ENCODE measurements at places on chromosomes 1 and 21.

- no peak for DNase-seq
Observed at GRCh38 chr1:163596541-163597258, 274.9 kb downstream of the NUF2 start.

DNA sequence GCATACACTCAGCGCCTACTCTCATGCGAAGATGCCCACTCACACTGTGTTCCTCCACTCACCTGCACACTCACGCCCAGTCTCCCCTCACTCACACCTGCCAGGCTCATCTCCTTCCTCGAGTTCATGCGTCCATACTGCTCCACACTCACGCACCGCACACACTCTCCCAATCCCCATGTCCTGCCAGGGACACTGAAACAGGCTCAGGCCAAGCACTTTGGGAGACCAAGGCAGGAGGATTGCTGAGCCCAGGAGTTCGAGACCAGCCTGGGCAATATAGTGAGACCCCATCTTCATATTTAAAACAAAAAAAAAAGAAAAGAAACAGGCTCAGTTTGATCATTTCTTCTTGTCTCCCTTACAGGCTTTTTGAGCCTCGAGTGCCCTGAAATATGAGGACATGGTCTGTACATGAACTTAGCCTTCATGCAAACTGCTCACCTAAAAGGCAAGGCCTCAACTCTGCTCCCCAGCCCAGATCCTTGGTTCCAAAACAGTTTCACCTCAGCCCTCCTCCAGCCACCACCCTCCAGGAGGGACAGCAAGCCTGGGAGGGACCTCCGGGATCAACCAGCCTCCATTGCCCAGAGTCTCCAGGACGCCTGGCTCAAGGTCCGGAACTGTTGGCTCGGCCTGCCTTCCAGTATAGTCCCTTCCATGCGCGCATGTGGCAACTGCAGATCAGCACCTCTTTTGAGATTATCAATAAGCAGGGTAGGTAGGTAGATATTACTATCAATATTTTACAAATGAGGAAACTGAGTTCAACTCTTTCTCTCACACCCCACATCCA is 2.4 kb upstream of the PTAFR start:
- no peak for DNase-seq

- no peak for DNase-seq
Observed at GRCh38 chr1:175268720-175269119, 76.1 kb upstream of the KIAA0040 start.

DNA sequence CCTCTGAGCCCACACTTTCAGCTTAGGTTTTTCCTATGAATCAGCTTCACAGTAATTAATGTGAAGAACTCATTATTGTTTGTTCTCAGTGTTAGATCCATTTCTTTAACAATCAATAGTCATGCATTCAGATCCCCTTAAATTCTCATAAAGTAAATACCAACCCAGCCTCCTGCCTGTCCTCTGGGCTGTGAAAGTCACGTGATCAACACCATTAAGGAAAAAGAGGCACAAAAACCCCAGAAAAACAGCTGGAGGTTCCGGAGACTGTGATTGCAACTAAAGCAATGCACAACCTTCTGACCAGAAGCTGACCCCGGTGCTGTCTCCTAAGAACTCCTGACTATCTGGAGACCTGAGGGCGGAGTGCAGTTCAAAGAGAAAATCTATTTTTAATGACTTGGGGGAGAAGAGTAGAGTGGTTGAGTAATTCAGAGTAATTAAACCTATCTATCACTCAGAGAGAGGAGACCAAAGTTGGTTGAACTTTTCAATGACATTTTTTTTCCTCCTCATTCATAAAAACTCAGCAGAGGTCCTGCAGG is 132.5 kb downstream of the PLXNA2 start:
- DNase-seq = no peak

DNA sequence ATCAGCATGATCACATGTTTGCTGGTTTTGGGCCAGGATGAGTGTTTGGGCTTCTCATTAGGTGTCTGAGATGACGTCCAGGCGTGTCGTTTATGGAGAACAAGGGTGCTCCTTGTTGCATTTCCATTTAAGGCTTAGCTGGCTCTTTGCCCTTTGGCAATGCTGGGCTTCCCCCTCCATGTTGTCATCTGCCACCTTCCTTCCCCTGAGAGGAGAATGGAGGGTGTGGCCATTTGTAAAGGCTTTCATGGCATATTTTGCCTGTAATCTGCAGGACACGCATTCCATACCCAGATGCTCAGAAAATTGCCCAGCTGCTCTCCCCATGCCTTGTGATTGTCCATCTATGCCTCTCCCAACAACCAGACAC is 27.7 kb downstream of the PKP1 start:
- peak; percentile 60 for DNase-seq

DNA sequence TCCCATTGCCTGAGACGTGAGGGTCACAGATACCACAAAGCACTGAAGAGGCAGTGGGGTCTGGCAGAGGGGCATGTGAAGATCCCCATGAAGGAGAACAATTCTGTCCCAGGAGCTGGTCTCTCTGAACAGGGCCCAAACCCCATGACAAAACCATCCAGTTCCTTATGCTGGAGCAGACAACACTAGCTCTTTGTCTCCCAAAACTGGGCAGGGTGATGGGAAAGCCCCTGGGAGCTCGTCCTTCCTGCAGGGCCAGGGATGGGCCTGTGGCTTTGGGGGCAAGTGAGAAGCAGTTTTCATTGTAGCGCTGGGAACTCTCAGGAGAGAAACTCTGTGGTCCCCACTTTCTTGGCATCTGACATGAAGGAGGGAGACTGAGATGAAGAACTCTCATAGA is 8.8 kb downstream of the ETV3L start:
- DNase-seq = no peak

DNA sequence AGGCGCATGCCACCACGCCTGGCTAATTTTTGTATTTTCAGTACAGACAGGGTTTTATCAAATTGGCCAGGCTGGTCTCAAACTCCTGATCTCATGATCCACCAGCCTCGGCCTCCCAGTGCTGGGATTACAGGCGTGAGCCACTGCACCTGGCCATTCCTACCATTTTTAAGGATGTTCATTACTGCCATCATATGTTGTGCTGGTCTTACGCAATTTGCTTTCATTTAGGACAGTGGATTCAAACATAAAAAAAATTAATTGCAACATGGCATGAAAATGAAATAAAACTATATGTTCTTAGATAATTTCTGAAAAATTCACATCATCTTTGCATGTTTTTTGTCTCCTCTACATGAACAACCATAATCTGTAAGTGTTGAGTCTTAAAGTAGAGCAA is 527.7 kb downstream of the LTN1 start:
- DNase-seq = no peak

- DNase-seq = no peak
Observed at GRCh38 chr1:61391730-61392129, 309.4 kb downstream of the NFIA start.

- no peak for DNase-seq
Observed at GRCh38 chr1:171929121-171929520, 87.8 kb downstream of the DNM3 start.

GRCh38 chr1:206032380-206033140 is 8.9 kb upstream of the CTSE start:
- peak; percentile 66 for DNase-seq

- DNase-seq = no peak
Observed at GRCh38 chr1:54808443-54809207, 7.5 kb upstream of the TTC22 start.

GRCh38 chr1:167645625-167646414 is 15.8 kb downstream of the RCSD1 start:
- DNase-seq = no peak

- DNase-seq = no peak
Observed at GRCh38 chr1:235330918-235331285, 2.5 kb downstream of the GGPS1 start.

DNA sequence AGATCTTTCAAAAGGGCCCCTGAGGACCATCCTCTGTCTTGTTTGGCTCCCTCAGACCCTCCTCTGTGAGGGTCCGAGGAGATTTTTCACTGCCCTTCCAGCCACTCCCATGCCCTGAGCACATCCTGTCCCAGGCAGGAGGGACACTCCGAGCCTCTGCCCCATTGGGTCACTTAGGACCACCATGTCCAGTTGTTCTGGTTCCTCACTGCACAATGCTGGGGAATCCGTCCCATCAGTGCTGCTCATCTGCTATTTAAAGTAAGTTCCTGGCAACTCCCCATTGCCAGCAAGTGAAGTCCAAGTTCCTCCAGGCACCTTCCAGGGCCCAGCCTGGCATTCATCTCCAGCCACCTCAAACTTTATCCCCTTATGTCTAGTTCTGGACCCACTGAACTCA is 117.5 kb upstream of the GRIK3 start:
- no peak for DNase-seq

GRCh38 chr1:158945061-158945460 is 13.7 kb downstream of the PYHIN1 start:
- no peak for DNase-seq

DNA sequence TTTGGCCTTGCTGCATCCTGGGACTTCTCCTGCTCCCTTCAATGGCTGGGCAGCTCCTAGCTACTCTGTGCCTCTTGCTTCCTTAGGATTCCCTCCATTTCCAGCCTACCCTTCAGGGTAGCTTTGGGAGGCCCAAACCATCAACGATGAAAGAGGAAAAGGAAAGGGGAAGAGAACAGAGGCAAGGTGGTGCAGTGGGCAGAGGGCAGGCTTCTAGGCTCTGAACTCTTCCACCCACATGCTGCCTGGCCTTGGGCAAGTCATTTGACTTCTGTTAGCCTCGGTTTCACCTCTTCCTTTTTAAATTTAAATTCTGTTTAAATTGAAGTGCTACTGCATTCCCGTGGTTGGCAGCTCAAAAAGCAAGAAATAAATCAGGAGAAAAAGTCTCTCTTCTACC is 5.7 kb upstream of the PPM1J start:
- DNase-seq = peak; percentile 65

DNA sequence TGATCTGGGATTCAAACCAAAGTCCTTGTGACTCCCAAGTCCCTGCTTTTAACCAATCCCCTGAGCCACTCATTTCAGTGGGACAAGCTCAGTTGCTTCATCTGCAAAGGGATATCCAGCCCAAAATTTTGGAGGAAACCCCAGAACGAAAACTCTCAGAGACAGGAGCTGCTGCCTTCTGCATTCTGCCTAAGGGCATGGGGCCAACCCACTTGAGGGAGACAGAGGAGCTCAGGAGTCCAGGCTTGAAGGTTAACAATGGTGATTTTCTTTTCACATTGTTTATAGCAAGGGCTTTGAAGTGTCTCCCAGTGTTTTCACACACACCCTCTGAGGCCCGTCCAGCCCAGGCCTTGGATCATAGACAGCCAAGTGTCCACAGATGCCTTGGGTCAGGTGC is 148.1 kb upstream of the CTTNBP2NL start:
- DNase-seq = no peak

DNA sequence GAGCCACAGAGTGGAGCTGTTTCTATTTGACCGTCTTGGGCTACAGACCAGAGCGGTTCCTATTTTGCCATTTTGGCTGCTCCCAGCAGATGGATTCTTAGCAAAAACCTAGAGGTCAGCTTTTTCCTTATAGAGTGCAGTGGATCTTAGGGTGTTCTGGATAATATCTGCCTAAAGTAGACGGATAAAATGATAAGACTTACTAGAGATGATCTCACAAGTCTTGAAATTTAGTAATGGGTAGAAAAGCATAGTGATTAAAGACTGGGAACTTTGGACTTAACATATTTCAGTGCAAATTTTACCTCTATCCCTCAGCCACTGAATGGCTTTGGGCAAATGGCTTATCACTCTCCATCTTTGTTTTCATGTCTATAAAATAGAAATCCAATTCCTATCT is 439.8 kb downstream of the ADGRL2 start:
- no peak for DNase-seq

DNA sequence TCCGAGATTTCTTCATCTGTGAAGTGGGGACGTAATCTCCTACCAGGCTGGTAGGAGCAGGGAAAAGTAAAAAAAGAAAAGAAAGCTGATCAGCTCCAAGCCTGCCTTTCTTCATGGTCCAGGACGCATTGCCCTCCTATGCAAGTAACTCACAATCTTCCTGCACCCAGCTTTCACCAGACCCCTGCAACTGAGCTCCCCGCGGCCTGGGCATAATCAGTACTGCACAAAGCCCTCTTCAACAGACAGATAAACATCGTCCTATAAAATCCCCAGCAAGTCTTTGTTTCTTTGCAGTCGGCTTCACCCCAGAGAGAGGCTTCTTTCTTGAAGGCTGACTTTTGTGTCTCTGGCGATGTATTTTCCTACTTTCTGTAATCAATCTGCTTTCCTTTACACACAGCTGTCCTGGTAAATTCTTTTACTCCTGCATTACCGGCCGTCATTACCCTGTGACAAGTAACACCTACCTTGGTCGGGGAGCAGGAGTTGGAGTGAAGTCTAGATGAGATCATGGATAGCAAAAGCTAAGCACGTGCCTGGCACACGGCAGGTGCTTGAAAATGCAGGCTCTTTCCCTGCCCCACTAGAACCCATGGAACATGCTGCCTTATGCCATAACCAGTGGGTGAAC is 8.3 kb downstream of the PADI1 start:
- no peak for DNase-seq

DNA sequence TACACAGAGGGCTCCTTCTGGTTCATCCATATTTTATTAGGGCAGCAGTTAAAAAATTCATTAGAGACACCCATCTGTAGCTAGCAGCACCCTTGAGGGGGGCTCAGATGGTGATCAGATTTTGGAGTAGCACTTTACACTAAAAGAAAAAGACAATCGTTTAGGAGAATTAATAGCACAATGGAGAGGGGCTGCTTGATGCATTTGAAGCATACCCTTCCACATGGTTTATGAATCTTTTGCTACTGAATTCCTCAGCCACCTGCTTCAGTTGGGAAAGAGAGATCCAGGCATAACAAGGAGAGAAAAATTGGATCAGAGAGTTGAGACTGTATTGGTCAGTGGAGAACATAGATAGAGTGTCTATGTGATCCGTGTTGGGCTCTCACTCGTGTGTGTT is 54.4 kb downstream of the DISC1 start:
- DNase-seq = no peak

GRCh38 chr1:55446351-55446750 is 231.2 kb upstream of the USP24 start:
- no peak for DNase-seq

GRCh38 chr1:240683576-240683975 is 71.6 kb upstream of the GREM2 start:
- DNase-seq = no peak

DNA sequence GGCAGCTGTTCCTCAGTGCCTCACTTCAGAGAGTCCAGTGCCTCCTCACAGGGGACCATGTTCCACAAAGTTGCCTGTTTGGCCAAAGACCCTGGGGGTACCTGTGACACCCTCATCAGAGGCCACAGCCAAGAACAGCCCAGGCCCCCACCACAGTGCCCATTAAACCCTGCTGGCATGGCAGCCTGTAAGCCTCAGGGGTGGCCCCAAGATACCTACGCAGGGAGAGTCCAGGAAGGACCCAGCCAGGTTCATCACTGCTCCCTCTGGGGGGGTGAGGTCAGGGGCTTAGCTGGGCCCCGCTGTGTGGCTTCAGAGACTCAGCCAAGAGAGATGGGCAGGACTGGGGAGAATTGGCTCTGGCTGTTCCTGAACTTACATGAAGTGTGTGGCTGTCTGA is 19.1 kb upstream of the PRDM16 start:
- DNase-seq = no peak

- no peak for DNase-seq
Observed at GRCh38 chr1:180031664-180032063, 77.1 kb downstream of the CEP350 start.

GRCh38 chr1:25702101-25702775 is 85.6 kb downstream of the MAN1C1 start:
- DNase-seq = no peak

GRCh38 chr1:27672750-27673112 is 739 bp upstream of the IFI6 start:
- DNase-seq = no peak

Data from suppressor macrophage treated with lipopolysaccharide for 1 hour (primary cell).